ENCODE measurements at places on chromosomes 1 and 21.
A peak's percentile ranks its signal among the peaks of the same experiment; 100 is the strongest.

DNA sequence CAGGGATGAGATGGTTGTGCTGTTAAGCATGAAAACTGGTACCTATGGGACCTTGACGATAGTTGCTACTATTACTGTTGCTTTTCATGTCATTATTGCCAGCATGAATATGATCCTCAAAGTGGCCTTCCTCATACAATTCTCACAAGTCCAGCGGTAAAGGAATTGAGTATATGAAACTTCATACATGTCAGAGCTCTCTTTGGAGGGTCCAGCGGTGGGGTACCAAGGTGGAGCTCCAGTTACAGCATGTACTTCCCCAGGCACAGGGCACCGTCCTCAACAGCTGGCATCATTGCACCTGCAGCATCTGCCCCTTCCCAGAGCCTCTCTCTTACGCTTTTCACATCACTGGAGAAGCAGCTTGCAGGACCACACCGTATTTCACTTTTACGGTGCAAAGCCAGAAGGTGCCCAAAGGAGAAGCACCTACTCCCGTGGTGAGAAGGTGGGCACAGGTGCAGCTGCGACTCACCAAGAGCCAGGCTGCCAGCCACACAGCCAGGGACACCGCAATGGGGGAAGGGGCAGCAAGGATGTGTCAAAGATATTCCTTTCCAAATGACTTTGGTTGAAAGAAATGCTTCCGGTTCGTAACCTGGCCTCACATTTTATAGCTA lies 166.4 kb upstream of the IRF2BP2 start:
- DNase-seq, result no peak

- DNase-seq, result no peak
Measured at GRCh38 chr1:236033336-236033735, 31.6 kb downstream of the NID1 start.

GRCh38 chr1:48222501-48223242 lies at the start of gene SLC5A9:
Gene SLC5A9, plus strand, starts transcription at chr1:48222716. Its CDS starts 21 bp downstream, at chr1:48222737.
- DNase-seq, result no peak

GRCh38 chr1:3907031-3907534 lies 7.0 kb upstream of the C1orf174 start:
- no peak for DNase-seq

- DNase-seq, result no peak
Measured at GRCh38 chr1:98651116-98651632, 10.3 kb upstream of the SNX7 start.

GRCh38 chr21:42406201-42406621 lies 2.5 kb downstream of the UBASH3A start:
- no peak for DNase-seq

DNA sequence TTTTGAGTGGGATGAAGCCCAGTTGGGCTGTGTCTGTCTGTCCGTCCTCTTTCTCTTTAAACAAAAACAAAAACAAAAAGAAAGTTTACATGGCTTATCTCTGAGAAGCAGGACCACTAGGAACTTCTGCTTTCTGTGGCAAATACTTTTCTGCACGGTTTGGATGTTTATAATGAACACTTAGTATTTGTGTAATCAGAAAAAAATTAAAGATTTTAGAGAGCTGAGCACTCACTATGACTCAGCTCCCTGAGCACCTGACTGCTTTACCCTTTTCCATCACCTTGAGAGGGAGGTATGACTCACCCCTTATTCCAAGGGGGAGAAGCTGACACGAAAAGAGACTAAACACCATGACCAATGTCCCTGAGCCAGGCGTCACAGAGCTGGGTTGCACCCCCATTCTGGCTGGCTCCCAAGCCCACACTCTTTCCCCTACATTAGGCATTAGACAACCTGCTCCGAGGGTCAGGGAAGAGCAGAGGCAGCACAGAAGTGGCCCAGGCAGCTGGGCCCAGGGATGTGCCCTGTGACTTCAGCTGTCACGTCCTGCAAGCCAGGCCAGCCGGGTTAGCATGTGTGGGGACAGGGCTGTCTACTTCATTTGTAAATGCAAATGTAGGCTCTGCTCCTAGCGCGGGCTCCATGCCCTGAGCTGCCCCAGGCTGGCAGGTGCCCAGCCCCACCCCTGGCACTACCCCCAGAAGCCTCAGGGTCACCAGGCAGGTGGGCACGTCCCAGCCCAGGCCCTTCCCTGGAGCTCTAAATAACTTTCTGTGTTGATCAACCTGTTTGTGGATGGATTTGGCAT lies 30.4 kb downstream of the RAP1GAP start:
- no peak for DNase-seq

DNA sequence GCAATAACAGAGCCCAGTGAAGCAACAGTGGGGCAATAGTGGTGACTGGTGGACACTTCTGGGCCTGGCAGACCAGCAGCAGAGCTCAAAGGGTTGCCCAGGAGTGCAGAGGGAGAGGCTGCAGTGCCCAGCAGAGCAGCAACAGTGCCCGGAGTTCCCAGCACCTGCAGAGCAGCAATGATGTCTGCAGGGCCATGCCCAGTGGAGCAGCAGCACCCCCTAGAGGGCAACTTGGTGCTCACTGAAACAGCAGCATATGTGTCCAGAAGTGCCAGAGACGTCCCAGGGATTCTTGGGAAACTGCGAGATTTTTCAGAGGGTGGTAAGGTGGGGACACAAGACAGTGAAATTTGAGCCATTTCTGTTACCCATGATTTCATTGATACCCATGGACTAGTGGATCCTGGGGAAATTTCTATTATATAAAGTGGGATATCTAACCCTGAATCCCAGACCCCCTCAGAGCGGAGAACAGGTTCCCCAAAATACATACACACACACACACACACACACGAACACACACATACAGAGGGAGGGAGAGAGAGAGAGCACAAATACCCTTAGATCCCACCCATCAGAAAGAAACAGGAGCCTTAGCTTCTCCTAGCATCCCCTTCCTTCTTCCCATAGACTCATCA lies 156.9 kb upstream of the GJB5 start:
- peak; percentile 2 for DNase-seq

GRCh38 chr21:38810034-38810825 lies 4.5 kb downstream of the ETS2 start:
- DNase-seq, result no peak

DNA sequence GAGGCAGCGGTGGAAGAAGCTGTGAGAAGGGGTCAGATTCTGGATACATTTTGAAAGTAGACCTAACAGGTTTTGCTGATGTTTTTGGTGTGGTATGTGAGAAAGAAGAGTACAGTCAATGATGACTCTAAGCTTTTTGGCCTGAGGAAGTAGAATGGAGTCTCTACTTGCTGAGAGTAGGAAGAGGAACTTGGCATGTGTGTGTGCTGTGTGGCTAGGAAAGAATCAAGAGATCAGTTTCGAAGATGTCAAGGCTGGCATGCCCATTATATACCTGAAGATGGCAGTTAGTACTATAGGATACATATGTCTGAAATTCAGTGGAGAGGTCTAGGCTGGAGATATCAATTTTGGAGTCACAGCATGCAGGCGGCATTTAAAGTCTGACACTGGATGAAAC lies 64.4 kb downstream of the MAB21L3 start:
- DNase-seq, result no peak

GRCh38 chr1:117674521-117675400 lies 68.9 kb downstream of the TENT5C start:
- no peak for DNase-seq

DNA sequence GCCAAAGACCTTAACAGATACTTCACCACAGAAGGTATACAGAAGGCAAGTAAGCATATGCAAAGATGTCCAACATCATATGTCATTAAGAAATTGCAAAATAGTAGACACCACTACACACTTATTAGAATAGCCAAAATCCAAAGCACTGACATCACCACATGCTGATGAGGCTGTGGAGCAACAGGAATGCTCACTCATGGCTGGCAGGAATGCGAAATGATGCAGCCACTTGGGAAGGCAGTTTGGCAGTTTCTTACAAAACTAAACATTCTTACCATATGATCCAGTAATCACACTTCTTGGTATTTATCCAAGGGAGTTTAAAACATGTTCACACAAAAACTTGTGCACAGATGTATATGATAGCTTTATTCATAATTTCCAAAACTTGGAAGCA lies 261.2 kb upstream of the AJAP1 start:
- DNase-seq, result no peak

- DNase-seq, result no peak
Measured at GRCh38 chr1:26701266-26701994, 5.6 kb downstream of the ARID1A start.

- no peak for DNase-seq
Measured at GRCh38 chr1:33931111-33931475, 67.2 kb downstream of the HMGB4 start.

GRCh38 chr1:74767490-74767889 lies 34.5 kb downstream of the TYW3 start:
- peak; percentile 4 for DNase-seq

DNA sequence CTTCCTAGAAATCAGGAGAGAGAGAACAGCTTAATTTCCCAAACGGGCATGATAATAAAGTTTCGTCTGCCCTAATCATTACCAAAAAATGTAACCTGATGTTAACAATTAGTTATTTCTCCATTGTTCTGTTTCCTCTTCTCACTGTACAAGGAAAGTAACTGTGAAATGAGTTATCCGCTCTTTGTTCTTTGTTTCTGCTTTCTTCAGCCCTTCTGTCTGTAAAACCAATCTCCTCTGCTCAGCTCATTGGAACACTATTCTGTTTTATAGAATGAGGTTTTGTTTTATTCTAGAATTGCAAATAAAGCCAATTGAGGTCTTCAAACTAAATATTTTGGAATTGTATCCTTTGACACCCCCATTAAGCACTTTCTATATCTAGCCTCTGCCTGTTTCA lies 8.8 kb upstream of the THEM4 start:
- no peak for DNase-seq

GRCh38 chr1:50605186-50605875 lies 182.1 kb upstream of the DMRTA2 start:
- peak; percentile 30 for DNase-seq

- DNase-seq, result no peak
Measured at GRCh38 chr1:82901118-82901517, 1097.8 kb downstream of the TTLL7 start.

DNA sequence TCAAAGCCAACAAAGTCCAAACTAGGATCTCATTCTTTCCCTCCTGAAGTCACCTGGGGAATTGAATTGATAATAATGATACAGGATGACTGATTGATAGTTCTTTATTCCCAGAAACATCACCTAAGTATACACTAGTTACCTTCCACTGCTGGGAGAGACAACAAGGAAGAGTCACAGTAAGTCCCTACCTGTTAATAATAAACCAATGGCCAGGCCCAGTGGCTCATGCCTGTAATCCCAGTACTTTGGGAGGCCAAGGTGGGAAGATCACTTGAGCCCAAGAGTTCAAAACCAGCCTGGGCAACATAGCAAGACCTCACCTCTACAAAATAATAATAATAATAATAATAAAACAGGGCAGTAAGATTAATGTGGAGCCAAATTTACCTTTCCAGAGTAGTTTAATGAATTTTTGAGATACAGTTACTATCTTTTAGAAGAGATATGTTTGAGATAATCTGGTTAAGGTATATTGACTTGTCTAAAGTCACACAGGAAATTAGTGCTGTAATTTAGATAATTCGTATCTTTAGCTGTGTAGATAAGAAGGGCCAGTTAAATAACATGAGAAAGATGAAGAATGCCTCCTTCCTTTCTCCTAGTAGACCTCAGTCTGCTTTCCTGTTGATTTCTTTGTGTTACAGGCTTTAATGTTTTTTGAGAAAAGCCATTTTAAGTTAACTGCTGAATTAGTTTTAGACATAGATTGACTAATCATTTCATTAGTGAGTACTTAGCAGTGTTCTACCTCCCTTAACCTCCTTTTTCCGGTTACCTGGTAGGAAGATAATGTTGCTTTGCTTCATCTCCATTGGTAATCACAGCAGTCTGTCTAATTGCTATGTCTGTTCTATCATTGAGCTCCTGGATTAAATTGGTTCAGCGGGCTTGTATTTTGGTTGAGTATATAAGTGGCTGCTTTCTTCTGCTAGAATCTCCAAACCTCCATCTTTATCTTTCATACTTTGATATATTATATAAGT lies 22.0 kb downstream of the SMAP2 start:
- DNase-seq, result no peak

DNA sequence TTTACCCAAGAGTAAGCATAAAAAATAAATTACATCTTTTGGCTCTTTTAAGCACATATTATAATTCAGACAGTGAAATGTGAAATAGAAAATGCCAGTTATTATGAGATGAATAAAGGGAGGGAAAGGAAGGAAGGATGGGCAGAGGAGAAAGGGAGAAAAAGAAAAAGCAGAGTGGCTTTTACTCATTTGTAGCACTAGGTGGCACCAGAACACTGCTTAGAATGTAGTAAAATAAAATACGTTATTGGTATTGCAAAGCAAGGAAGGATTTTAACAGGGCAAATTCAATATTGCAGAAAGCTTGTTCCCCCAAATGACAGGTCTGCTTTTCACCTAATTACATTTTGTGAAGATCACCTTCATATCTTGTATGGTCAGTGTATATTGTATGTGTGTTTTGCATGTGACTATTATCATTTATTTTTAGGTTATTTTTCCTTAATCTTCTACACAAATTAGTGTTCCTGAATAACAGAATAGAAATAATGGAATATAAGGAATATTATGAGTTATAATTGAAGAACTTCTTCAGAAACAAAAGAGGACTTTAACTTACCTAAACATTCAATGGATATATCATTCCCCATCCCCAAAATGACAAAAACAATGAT lies 9.1 kb upstream of the PCNX2 start:
- DNase-seq, result no peak

GRCh38 chr1:156097499-156098178 lies 15.4 kb upstream of the MEX3A start:
- no peak for DNase-seq

- no peak for DNase-seq
Measured at GRCh38 chr1:64060611-64061302, 142.7 kb upstream of the UBE2U start.

DNA sequence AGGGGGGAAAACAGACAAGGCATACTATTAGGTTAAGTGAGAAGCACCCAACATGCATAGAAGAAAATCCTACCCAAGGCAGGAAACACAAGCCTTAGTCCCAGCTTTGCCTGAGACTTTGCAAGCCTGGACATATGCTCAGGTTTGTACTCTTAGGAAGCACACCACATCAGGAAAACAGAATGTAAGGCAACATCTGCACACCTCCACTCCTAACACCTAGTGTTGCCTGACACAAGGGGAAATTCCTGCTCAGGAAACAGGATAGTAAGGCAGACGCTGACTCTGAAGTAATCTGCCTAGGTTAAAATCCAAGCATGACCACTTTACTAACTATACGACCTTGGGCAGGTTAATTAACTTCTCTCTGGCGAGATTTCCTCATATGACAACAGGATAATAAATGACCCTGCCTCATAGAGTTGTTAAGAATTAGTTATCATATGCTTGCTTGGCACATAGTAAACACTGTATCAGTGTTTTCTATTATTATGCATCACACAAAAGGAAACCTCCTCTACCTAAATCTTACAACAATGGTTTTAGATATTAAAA lies 119.8 kb downstream of the ZZZ3 start:
- no peak for DNase-seq
